Fibroblast of lung (primary cell): ENCODE measurements at places on chromosomes 4 and X.

DNA sequence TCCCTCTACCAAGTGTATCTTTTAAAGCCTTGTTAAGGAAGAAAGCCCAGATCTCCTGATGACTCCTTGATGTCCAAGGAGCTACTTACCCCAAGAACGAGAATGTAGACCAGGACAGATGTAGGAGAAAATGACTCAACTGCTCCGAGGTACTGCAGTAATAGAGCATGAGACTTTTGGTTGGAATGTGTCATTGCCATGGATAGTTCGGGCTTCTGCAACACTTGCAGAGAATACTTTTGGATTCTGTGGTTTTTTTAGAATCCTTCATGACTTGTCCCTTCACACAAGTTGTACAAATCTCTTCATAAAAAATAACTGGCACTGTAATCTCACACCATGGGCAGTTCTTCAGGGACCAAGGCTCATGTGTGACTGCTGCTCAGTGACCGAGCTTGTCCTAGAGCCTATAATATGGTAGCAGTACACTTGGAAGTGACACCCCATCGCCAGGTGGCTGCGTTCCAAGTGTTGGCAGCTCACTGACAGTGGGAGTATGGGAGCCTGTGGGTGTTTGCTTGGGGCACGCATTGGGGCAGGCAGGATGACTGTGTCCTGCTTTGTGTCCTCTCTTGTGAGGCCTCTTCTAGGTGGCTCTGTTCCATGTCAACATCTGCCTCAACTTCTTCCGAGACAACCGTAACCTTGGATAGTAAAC lies 87.9 kb upstream of the WDR1 start:
- no peaks in the 10 kb centered on the region for H3K27me3 ChIP-seq
- H3K4me3 ChIP-seq = no peak overlapping the region
- no peaks in the 10 kb centered on the region for H3K4me1 ChIP-seq
- no peak overlapping the region for H3K27ac ChIP-seq

GRCh38 chrX:28246675-28247074 lies 265.4 kb upstream of the DCAF8L1 start:
- H3K4me1 ChIP-seq = no peaks in the 10 kb centered on the region
- H3K36me3 ChIP-seq = no peaks in the 10 kb centered on the region
- DNase-seq = no peak

GRCh38 chrX:19541931-19542330 lies 26.6 kb upstream of the MAP3K15 start:
- no peaks in the 10 kb centered on the region for H3K27me3 ChIP-seq
- H3K27ac ChIP-seq = no peak overlapping the region
- H3K4me3 ChIP-seq = no peak overlapping the region
- H3K36me3 ChIP-seq = no peaks in the 10 kb centered on the region
- no peak for DNase-seq

GRCh38 chr4:78665216-78665770 lies 110.9 kb upstream of the BMP2K start:
- DNase-seq = no peak
- H3K4me1 ChIP-seq = peaks cover 5% of the 10 kb centered on the region
- H3K27me3 ChIP-seq = no peaks in the 10 kb centered on the region

GRCh38 chr4:13851085-13851940 lies 223.8 kb upstream of the BOD1L1 start:
- no peak for DNase-seq
- no peak overlapping the region for H3K27ac ChIP-seq
- no peaks in the 10 kb centered on the region for H3K27me3 ChIP-seq
- no peak overlapping the region for H3K4me3 ChIP-seq
- no peaks in the 10 kb centered on the region for H3K36me3 ChIP-seq

DNA sequence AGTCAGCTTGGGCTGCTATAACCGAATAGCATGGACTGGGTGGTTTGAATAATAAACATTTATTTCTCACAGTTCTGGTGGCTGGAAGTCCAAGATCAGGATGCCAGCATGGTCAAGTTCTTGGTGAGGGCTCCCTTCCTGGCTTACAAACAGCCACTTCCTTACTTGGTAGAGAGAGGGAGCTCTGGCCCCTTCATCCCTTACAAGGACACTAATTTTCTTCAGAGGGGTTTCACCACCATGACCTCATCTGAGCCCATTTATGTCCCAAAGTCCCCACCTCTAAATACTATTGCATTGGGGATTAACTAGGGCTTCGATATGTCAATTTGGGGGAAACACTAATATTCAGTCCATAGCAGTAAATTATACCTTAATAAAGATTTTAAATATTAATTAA lies 61.8 kb downstream of the CLNK start:
- no peak for DNase-seq
- peaks cover 13% of the 10 kb centered on the region for H3K27me3 ChIP-seq
- H3K4me1 ChIP-seq = no peaks in the 10 kb centered on the region
- H3K27ac ChIP-seq = no peak overlapping the region
- no peaks in the 10 kb centered on the region for H3K36me3 ChIP-seq

GRCh38 chr4:79155336-79155735 lies 170.5 kb downstream of the NAA11 start:
- H3K27me3 ChIP-seq = no peaks in the 10 kb centered on the region
- H3K27ac ChIP-seq = no peak overlapping the region
- no peaks in the 10 kb centered on the region for H3K4me1 ChIP-seq
- H3K36me3 ChIP-seq = no peaks in the 10 kb centered on the region
